ENCODE measurements at places on chromosomes 1 and 21.

- DNase-seq, result no peak
These were observed 21.6 kb upstream of the FHAD1 start for GRCh38 chr1:15225461-15225860.

DNA sequence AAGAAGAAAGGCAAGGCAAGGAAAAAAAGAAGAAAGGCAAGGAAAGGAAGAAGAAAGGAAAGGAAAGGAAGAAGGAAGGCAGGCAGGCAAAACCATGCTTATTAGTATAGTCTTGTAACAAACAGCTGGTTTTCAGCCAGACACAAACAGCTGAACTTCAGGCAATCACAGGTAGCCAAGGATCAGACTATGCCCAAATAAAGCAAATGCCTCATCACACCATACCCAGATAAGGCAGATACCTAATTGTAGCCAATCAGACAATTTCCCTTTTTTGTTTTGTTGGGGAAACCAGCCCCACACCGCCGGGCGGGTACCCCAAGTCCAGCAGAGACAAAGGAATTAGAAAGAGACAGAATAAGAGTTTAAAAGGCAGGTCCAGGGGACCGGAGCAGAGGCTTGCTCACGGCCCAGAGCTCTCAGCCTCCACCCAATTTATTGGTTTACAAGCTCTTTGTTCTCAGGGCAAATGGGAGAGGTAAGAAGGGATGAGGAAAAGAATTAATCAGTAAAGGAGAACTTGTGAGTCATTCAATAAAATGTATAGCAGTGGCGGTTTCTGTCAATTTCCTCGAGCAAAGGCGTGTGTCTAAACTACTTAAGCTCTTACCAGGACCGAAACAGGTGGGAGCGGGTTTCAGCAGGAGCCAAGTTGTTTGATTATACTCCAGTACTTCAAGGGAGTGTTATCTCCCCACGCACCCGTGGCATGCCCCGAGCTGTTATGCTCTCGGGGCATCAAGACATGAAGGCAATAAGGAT lies 886.8 kb downstream of the KCNT2 start:
- no peak for DNase-seq

DNA sequence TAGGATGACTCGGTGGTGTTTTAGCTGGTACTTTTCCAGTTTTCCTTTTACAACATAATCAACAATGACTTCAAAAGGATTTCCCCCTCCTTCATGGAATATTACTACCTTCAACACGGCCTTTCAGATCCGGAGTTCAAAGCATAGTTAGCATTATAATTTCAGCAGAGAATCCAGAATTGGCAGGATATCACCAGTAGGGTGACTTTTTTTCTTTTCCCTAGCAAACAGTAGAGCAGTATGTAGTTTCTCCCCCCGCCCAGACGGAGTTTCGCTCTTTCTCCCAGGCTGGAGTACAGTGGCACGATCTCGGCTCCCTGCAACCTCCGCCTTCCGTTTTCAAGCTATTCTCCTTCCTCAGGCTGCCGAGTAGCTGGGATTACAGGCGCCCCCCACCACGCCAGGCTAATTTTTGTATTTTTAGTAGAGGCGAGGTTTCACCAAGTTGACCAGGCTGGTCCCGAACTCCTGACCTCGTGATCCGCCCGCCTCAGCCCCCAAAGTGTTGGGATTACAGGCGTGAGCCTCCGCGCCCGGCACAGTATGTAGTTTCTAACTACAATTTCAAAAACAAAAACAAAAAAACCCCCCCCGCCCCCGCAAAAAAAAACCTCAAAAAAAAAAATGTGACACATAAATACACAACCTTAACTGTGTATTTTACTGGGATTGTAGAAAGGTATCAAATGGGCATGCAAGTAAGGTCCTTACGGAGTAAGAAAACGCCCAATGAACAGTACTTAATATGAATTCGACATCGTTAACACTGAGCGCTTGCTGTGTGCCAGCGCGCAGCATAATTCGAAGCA lies 1.5 kb upstream of the COX20 start:
- DNase-seq, result peak; percentile 84

- no peak for DNase-seq
These were observed 5.8 kb downstream of the OR6K3 start for GRCh38 chr1:158714754-158715153.

- DNase-seq, result no peak
These were observed 18.4 kb upstream of the RCAN3 start for GRCh38 chr1:24484199-24484598.

DNA sequence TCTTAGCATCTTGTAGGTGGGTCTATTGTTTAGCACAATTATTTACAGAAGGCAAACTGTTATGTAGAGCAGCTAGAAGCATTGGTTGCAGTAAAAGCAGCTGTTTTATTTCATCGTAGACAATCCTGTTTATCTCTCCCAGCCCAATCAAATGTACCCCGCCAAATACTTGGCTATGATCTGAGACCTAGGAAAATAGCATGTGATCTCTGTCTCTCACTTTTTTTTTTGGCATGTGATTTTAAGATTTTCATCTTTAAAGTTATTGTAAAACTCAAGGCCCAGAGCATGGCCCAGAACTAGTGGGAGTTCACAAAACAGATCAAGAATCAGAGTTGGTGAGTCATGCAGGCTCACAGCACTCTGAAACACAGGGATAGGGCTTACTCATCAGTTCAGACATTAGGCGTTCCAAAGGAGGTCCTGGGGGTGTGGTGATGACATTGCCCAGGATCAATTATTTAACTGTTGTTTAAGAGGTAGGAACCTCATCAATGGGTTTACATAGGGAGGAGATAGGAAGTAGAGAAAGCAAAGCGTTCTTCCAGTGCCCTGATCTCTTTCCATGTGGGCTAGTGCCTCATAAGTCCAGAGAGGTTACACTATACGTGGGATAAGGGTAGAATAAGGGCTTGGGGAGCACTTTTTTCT lies 40.2 kb downstream of the TBX19 start:
- peak; percentile 87 for DNase-seq

DNA sequence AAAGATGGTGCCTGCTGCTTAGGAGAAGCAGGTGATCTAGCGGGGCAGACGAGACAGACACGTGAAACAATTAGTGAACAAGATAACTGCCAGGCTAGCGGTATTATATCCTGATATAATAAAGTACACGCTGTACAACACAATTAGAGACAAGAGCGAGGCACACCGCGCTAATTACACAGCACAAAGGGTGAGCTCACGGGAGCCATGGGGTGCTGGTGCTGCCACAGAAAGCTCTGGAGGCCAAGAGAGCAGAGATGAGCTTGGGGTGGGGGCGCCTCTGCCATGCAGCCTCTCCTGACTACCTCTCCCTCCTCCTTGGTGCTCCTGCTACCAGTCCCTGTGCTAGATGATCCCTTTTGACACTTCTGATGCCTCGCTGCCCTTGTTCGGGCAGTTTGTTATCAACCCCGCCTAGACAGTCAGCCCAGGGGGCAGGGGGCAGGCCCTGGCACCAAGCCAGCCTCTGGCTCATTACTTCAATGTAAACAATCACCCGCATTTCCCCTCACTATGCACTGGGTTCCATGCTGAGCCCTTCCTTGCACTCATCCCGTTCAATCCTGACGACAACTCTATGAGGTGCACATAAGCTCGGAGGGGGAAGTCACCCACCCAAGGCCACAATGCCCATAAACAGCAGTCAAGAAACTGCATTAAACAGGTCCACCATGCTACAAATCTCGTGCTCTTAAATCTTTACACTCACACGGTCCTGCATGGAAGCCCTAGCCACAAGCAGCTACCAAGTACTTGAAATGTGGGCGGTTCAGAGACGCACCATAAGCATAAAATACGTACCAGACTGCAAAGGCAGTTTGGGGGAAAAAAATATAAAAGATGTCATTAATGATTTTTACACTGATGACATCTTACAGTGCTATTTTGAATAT lies 103.0 kb downstream of the SSBP3 start:
- DNase-seq, result no peak

GRCh38 chr1:109208836-109209463 lies 4.8 kb upstream of the SARS1 start:
- peak; percentile 40 for DNase-seq

DNA sequence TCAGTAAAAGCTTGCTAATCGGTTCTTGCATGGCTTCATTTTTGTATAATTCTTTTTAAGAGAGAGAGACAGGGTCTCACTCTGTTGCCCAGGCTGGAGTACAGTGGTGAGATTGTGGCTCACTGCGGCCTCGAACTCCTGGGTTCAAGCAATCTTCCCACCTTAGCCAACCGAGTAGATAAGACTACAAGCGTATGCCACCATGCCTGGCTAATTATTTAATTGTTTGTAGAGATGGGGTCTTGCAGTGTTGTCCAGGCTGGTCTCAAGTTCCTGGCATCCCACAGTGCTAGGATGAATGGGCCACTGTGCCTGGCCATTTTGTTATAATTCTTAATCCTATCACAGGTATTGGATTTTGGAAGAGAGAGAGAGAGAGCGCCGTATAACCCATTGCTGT lies 23.4 kb downstream of the RCAN3 start:
- DNase-seq, result no peak

- peak; percentile 68 for DNase-seq
These were observed 183.4 kb upstream of the PTBP2 start for GRCh38 chr1:96538111-96538641.

DNA sequence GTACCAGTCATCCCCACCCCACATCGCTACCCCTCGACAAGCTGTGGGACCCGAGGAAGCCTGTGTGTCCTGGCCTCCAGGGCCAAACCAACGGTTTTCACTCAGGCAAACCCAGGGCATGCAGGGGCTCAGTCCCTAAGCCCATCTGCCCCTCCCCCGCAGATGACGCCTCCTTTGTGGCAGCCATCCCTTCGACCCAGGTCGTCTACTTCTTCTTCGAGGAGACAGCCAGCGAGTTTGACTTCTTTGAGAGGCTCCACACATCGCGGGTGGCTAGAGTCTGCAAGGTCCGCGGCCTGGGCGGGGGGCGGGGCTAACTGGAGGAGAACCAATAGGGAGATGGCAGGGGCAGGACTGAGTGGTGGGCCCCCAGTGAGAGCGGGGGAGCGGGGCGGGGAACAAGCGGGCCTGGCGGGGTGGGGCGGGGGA lies 7.4 kb downstream of the SEMA4A start:
- peak; percentile 72 for DNase-seq

GRCh38 chr1:181121498-181121897 lies 33.0 kb downstream of the IER5 start:
- no peak for DNase-seq

- no peak for DNase-seq
These were observed 80.9 kb downstream of the SPSB1 start for GRCh38 chr1:9373619-9374018.

GRCh38 chr1:234240680-234241079 lies 132.6 kb upstream of the COA6 start:
- no peak for DNase-seq

- DNase-seq, result no peak
These were observed 20.5 kb upstream of the ALG14 start for GRCh38 chr1:95093296-95093695.

- peak; percentile 64 for DNase-seq
These were observed 112.2 kb downstream of the NR5A2 start for GRCh38 chr1:200139661-200140250.

DNA sequence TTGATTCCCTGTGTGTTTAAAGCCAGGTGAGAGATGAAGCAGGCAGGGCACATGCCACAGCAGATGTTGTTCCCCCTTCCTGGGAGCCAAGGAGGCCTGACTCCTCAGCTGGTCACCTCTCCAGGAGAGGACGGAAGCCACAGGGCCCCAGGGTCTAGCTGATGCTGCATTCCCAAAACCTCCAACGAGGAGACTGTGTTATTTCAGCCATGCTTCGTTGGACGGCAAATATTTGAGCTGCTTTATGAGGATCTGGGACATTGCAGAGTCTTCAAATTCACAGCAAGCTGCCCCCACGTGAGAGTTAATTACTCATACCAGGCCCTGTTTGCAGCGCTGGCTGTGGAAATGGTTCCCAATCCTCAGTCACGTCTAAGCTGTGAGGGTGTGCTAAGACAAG lies 85.3 kb downstream of the CDC7 start:
- peak; percentile 45 for DNase-seq

DNA sequence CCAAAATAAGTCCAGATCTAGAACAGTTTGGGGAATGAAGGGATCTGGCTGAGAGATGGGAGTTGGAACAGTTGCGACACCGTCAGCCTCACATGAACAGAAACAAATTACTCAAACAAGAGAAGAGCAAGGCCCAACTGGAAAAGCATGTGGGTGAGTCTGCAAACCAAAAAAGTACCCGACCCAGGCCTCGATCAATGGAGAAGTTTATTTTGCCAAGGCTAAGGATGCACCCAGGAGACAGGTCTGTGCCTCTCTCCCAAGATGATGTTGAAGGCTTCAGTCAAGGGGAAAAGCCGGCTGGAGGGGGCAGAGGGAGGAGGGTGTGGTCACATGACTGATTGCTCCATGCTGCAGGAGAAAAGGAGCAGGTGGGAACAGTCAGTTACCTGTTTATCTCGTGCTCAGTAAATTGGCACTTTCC lies 42.3 kb downstream of the KRTAP10-1 start:
- DNase-seq, result no peak

GRCh38 chr1:25991937-25992688 lies 5.8 kb downstream of the PAFAH2 start:
- DNase-seq, result no peak

DNA sequence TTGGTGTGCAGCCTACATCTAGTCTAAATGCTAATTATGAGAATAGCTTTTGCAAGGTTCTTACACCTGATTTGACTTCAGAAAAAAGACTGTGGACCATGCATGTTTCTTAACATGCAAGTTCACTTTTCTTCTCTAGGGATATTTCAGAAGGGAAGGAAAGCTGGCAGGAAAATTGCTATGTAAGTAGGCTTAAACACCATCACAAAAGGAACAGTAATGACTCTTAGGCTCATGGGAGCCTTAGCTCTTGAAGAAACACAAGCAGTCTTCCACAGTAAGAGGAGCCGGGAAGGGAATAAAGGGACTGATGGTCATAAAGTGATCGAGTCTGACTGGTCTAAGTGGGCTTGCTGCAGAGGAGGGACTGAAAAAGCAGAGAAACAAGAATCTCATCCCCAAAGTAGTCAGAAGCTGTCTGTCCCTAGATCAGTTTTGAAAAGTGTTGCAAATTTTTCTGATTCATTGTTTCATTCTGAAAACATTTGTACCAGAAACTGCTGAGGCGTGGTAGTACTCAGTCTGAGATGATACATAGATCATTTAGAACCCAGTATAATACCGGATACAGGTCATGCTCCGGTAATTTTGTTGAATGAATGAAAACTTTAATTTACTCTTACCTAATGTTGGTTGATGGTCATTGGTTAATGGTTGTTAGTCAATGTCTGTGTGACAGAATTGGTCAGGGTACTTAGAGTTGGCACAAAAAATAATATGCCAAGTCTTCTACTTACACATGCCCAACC lies 40.9 kb downstream of the SMYD2 start:
- DNase-seq, result no peak

DNA sequence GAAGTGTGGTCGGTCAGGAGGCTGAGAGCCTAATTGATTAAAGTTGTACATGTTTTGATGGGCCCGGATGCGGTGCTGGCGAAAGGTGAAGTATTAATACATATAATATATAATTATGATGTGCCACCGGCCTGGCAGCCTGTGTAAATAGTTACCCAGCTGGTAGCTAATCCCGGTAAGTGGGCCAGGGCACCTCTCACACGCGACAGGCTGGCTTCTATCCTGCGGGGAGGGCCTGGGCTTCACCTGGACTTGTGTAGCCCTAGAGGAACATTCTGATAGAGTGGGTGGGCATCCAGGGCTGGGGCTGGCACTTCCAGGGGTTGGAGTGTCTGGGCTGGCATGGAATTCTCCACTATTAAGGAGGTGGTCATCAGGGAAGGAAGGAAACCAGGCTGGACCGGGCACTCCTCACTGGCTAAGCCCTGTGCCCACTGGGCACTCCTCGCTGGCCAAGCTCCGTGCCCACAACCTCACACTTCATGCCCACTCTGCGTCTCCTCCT lies 48.3 kb downstream of the IGSF21 start:
- DNase-seq, result no peak

- DNase-seq, result peak; percentile 70
These were observed 5.7 kb upstream of the PLPP3 start for GRCh38 chr1:56584910-56585528.

Data from fibroblast of skin of back (primary cell).